Lung microvascular endothelial cell (primary cell): ENCODE measurements at places on chromosomes 2 and 18.

- DNase-seq: no peak
Measured at GRCh38 chr18:51163543-51163942, 33.9 kb downstream of the MEX3C start.

GRCh38 chr2:71513096-71513495, 59.7 kb downstream of the DYSF start:
- DNase-seq: no peak

GRCh38 chr18:37534627-37535026, 31.0 kb downstream of the CELF4 start:
- DNase-seq: no peak

- no peak for DNase-seq
Measured at GRCh38 chr2:34408100-34408499, 809.0 kb upstream of the FAM98A start.

DNA sequence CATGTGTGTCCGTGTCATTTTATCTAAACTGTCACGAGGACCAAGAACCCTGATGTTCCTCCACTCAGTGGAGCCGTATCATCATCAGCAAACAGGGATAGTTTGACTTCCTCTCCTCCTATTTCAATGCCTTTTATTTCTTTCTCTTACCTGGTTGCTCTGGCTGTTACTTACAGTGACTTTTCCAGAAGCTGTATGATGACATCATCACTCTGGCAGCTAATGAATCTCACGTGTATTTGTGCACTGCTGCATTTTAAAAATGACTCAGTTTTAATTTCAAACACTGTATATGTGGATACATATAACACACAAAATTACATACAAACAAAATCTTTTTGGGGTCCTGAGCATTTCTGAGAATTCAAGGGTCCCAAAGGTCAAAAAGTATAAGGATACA, 481.4 kb downstream of the CDH2 start:
- DNase-seq: no peak

DNA sequence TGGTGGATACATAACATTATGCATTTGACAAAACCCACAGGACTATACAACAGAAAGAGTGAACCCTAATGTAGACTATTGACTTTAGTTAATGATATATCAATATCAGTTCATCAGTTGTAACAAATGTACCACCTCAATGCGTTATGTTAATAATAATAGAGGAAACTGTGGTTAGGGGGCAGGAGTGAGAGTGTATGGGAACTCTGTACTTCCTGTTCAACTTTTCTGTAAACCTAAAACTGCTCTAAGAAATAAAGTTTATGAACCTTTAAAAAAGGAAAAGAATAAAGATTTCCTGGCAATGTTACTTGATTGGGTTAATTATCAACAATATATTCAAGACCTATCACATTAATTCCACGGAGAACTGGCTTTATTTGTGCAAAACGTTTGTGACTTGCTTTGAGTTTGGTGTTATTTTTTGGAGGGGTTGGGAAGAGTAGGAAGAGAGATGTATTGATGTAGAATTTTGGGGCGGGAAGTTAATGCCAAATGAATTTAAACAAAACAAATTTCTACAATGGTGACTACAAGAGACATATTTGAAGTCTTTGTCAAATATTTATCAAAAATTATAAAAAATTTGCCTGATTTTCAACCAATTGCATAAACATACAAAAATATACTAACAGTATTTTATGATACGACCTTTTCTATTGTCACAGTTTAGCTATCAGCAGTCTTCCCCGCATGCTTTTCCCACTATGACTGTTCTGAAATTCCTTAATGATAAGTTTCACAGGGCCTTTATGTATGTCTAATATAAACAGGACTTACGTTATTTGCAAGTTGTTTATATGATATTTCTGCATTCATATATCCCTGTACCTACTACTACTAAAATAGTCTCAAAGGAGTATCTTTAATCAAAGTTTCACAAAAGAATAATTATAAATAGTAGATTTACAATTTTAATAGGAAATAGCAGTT, 2.1 kb upstream of the RTN4 start:
- DNase-seq: peak; percentile 49

- no peak for DNase-seq
Measured at GRCh38 chr2:168217920-168218319, 29.5 kb downstream of the STK39 start.

DNA sequence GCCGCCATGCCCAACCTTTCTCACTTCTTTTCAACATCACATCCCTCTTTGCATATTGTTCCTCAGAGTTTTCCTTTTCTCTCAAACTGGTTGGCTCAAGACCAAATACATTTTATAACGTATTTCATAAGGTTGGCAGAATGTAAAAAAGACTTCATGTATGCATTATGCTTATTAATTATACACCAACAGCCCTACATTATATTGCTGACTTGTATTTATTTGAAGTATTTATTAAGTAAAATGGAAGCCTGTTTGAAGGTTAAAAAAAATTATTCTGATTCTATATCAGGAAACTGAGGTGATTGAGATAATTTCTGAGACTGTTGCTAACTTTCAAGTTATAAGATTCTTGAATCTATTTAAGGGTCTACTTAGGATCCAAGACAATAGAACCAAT, 208.0 kb upstream of the KCNH7 start:
- no peak for DNase-seq

GRCh38 chr18:1665079-1665478, 760.4 kb downstream of the ADCYAP1 start:
- no peak for DNase-seq

DNA sequence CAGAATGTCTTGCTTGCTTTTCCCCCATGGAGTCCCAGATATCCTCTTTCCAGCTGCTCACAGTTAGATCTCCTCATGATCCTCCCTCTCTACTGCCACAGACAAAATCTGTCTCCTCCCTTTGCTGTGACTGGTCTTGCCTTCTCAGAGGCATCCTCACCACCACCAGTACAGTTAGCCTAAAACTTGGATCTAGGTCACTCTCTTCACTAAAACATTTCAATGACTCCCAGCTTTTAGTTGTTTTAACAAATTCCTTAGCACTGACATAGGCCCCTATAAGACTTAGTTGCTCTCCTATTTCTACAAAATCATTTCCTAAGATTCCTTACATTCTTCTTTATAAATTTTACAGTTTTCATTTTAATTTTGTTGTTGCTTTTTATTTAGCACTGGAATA, 734.2 kb upstream of the CHAC2 start:
- no peak for DNase-seq
